ENCODE measurements at places on chromosomes 16 and 17.
A peak's percentile ranks its signal among the peaks of the same experiment; 100 is the strongest.

- no peak for DNase-seq
These were observed 8.5 kb downstream of the TRPV1 start for GRCh38 chr17:3600529-3601205.

- DNase-seq: no peak
These were observed 9.4 kb upstream of the PRPSAP2 start for GRCh38 chr17:18848501-18848900.

DNA sequence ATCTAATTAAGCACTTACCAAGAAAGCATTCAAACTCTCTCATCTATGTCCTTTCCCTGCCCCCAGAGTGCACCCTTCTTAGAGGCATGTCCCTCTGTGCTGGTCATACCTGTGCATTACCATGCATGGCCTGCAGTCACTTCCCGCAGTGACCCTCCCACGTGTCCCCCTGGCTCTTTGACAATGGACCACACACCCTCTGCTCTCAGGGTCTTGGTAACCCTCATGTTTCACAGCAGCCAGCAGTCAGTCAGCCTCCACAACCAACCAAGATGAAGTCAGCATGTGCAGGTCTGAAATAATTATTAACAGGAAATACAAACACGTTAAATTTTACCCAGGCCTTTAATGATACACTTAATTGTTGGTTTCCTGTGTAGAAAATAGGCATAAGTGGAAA is 10.1 kb downstream of the KRT33A start:
- DNase-seq: no peak

- no peak for DNase-seq
These were observed 5.5 kb upstream of the RPTOR start for GRCh38 chr17:80539022-80539641.

GRCh38 chr16:63169100-63169499 is 1132.9 kb upstream of the CDH8 start:
- DNase-seq: no peak

DNA sequence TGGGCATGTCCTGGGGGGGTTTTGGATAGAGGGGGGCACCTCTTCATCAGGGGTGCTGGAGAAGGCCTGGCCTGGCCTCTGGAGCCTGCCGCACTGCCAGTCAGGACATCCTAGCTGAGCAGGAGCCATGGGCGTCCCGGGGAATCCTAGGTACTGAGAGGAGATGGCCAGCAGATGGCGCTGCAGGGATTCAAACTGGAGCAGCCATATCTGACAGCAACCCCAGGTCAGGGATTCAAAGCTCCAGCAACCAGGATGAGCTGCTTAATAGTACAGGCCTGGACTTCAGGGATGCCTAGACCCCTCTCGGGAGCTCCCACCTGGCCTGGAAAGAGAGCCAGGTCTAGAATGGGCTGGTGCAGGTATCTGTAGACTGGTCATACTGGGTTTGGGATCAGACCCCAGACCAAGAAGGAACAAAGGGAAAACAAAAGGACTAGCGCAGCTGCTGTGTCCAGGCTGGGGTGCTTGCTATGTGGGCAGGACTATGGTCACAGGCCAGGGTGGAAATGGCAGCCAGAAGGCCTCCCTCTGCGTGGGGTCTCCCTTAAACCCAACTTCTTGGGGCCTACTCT is 306.9 kb upstream of the RBFOX1 start:
- no peak for DNase-seq

DNA sequence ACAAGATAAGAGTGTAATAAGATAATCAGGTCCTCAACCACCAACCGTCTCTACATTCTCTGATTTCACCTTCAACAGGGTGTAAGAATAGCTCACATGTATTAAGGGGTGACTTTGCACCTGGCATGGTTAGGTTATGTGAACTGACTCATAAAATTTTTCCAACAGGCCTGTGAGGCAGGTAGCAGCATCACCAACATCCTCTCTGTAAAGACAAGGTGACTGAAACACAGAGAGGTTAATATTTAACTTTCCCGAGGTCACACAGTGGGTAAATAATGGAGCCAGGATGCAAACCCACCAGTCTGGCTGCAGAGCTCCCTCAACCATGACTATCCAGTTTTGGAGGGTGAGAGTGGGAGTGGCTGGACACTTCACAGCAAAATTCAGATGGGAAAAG is 317.2 kb downstream of the C16orf95 start:
- no peak for DNase-seq

DNA sequence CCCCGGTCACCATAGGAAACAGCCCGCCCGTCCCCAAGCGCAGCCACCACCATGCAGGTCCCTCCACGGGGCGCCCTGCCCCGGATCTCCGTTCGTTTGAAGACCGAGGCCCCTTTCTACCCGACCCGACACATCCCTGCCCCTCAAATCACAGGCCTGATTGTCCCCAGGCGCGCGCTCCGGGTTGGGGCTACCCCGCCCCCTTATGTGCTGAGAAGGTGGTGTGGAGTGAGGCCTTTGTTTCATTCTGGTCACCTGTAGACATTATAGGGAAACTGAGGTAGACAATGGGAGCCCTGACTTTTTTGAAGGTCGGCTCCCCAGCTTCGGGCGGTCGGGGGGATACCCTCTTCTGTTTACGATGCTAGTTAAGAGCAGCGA is 763 bp upstream of the ACTG1 start:
- peak; percentile 43 for DNase-seq

GRCh38 chr17:77825621-77826020 is 132.9 kb upstream of the TNRC6C start:
- no peak for DNase-seq

- DNase-seq: peak; percentile 52
These were observed 47.6 kb downstream of the HSD17B2 start for GRCh38 chr16:82082543-82083244.

GRCh38 chr17:43030137-43030767 is 5.2 kb downstream of the RND2 start:
- DNase-seq: no peak

DNA sequence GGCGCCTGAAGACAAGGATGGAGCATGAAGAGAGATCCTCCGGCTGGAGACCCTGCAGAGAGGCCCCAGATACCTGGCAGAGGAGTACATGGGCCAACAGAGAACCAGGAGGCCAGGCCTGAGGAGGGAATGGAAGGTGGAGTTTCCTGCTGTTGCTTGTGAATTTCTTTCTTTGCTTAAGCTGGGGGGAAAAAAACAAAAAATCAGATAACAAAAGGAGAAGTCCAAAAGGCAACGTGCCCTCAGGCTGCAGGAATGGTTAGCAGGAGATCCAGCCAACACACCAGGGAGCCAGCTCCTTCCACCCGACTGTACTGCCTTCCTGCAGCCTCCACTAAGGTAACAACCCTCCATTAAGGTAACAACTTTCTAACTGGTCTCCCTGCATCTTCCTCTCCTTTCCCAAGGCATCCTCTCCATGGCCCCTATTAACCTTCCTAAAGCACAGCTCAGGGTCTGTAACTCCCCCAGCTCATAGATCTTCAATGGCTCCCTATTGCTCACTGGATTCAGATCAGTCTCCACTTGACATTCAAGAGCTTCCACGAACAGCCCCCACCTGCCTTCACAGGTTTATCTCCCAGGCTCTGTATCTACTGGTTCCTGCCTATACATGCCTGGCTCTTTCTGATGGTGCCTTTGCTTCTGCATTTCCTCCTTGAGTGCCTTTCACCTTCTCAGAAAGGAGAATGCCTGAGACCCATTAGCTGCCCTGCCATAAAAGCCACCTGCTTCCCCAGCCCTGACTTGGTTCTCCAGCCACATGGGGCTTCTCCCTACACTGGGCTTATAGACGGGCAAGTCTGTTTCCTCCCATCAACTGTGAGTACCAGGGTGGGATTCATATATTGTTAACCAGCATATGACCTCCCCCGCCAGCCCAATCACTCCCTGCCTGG is 725 bp upstream of the ARL5C start:
- no peak for DNase-seq

DNA sequence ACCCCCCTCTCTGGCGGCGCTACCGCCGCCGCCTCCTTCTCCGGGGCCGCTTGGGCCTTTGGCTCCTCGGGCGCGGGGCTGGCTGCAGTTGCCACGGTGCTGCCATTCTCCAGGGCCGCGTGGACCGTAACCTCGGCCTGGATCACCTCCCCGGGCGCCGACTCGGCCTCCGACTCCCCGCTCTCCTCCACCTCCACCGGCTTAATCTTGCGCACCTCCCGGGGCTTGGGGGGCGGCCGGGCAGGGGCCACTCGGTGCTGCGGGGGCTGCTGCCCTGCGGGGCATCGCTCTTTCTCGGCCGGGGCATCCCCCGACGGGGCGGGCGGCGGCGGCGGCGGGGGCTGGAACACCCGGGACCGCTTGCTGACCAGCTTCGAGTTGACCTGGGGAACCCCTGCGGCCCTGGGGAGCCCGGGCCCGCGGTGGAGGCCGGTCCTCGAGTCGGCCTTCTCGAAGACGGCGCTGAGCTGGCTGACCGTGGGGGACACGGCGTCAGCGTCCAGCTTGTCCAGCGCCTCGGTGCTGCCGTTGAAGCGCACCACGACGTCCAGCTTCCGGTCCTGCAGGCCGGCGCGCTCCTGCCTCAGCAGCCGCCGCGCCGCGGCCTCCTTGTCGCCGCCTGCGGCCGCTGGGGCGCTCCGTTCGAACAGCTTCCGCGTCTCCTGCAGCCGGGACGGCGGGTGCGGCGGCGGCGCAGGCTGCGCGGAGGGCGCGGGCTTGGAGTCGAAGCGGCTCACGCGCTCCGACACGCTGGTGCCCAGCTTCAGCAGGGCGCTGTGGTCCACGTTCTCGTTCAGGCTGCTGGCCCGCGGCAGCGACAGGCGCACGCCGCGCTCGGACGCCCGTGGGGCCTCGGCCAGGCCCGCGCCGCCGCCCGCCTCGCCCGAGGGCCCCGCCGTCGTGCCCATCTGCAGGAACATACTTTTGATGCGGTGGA is 792 bp downstream of the PPP1R9B start:
- peak; percentile 48 for DNase-seq

- DNase-seq: peak; percentile 83
These were observed 1.6 kb upstream of the EFTUD2 start for GRCh38 chr17:44900894-44901293.
